Vagina (tissue), 2 donors: ENCODE measurements at places on chromosomes 1 and 21.

- DNase-seq, result no peak
Observed at GRCh38 chr1:154572468-154573167, 5.0 kb downstream of the CHRNB2 start.

- no peak for DNase-seq
Observed at GRCh38 chr1:240091614-240092300, at the start of gene FMN2. Gene FMN2 (plus strand): TSS chr1:240091883. CDS start chr1:240092110, 227 bp downstream.

GRCh38 chr1:56394298-56394697 is 185.1 kb downstream of the PLPP3 start:
- DNase-seq, result no peak

GRCh38 chr1:43444151-43444828 is 9.4 kb downstream of the HYI start:
- no peak for DNase-seq

GRCh38 chr1:8169364-8170058 is 143.4 kb upstream of the ERRFI1 start:
- no peak for DNase-seq

DNA sequence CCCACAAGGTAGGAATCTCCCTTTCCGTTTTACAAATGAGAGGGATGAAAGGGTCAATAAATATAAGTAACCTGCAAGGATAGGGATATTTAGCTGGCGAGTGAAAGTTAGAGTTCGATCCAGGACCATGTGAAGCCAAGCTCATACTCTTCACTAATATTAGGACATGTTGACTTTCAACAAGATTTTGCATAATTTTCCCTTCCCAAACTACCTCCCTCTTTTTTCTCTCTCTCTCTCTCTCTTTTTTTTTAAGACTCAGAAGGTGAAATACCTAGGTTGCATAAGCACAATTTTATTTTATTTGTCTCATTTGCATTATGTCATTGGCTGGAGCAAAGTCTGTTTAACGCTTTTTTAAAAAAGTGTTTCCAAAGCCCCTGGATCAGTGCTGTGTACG is 8.1 kb upstream of the MT1HL1 start:
- no peak for DNase-seq

DNA sequence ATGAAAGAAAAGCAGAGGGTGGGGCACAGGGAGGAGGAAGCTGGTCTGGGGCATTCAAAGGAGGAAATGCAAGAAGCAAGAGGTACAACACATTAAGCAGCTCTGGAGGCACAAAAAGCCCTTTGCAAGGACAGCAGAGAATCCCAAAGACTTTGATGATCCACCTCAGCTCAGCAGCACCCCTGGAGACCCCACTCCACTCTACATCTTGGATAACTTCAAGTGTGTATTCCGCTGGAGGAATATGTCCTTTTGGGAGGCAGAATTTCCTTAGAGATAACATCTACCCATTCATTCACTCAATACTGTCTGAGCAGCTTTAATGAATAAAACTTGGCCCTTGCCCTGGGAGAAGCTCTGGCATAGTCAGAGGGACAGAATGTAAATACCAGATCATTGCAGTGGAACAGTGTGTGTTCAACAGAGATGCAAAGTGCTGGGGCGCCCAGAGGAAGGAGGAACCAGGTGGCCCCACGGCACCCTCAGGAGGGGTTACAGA is 599.7 kb downstream of the KIF26B start:
- no peak for DNase-seq

DNA sequence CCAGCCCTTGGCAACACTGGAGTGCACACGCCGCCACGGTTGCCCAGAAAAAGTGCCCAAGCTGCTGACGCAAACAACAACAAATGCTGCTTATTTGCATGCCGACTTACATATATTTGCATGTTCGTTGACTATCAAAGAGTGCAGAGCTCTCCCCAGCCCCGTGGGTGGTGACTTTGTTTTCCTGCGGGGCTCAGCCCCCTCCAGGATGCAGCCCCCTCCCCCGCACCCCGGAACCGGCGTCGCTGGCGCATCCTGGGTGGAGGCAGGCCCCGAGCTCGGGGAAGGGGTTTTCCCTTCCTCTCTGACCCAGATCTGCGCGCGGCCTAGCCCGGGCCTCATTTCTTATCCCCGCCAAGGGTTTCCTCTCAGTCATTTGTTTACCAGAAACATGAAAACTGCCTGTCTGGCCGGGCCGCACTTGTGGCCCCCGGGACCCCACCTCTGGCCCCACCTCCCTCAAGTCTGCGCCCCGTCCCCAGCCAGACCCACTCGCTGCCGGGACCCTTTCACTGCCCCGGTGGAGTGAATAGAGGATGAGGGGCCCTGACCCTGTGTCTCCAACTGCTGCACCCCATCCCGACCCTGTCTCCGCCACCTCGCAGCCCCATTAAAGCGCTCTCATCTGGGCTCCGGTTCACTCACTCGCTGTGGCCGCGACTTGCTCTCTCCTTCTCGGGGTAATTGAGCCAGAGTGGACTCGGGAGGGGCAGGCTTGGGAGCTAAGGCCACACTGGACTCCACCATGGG is 5.5 kb downstream of the TNFRSF25 start:
- no peak for DNase-seq

DNA sequence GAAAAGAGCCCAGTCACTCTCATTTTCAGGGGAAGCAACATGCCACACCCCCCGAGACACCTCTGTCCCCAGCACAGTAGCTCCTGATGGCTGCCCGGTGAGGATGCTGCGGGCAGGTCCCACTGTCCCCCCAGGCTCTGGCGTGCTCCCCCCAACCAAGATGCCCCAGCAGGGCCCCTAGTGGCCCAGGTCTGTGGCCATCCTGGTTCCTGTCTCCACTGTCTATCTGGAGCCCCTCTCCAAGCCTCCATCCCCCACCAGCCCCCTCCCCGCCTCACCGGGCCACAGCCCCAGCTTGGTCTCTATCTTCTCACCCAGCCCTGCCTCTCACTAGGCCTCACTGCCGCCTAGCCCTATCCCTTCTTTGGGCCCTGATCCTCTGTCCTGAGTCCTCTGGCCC is 61.8 kb downstream of the UBIAD1 start:
- DNase-seq, result no peak

DNA sequence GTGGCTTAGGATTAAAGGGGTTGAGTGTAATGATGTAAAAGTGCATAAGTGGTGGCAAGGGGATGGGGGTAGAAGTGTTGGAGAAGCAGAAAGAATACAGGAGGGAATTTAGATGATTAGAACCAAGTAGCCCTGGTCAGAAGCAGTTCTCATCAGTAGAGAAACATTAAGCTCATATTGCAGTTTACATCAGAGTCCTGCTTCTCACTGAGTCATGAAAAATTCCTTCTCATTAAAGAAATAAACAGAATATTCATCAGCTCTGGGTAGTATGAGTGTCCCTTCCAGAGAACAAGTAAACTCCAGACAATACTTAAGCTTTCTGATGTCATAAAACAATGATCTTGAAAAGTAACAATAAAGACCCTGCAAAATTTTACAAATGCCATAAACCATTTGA is 36.5 kb downstream of the LRRIQ3 start:
- DNase-seq, result no peak

- no peak for DNase-seq
Observed at GRCh38 chr21:17725339-17725738, 93.8 kb downstream of the C21orf91 start.

GRCh38 chr1:218969006-218969405 is 204.7 kb upstream of the LYPLAL1 start:
- no peak for DNase-seq

GRCh38 chr1:3084726-3085125 is 15.7 kb downstream of the PRDM16 start:
- DNase-seq, result no peak

DNA sequence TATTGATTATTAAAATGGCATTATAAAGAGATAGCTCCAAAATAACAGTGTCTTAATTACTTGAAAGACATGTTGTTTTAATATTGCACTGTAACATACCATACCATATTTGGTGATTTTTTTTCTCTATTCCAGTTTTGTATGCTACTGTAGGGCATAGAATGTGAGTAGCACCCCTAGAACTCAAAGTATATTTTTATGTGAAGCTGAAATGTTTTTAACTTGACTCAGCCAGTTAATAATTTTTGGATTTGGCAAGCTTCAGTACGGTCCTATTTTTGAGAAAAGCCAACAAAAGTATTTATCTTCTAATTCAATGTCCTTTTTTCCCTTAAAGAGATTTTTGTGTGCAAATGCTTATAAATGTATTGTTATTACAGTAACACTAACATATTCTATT is 593.8 kb downstream of the USP25 start:
- DNase-seq, result no peak

- DNase-seq, result no peak
Observed at GRCh38 chr21:38567335-38567969, 69.2 kb upstream of the ERG start.

- DNase-seq, result no peak
Observed at GRCh38 chr1:22893292-22893691, 79.4 kb downstream of the LACTBL1 start.

- no peak for DNase-seq
Observed at GRCh38 chr1:18805150-18805879, 54.1 kb downstream of the TAS1R2 start.
